ENCODE measurements at places on chromosomes 3 and 15. TPM values are rescaled to one million over a fixed set of nuclear protein-coding genes. Genes with fewer than 3 reads are reported as not detected.

DNA sequence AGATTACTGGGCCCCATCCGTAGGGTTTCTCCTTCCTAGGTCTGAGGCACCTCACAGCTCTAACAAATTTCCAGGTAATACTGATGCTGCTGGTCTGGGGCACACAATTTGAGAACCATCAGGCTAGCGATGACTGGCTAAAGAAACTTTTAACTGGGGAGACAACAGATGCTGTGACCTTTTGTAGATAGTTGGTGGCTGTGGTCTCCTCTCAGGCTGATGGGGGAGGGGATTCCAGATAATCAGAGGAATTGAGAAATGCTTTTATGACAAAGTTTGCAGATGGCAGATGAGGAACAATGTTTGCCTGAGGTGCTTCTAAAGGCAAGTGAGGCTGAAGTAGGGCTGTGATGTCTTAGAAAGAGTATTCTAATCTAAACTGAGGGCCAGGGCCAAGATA, 13.8 kb upstream of the CCR9 start:
- DNase-seq = no peak

DNA sequence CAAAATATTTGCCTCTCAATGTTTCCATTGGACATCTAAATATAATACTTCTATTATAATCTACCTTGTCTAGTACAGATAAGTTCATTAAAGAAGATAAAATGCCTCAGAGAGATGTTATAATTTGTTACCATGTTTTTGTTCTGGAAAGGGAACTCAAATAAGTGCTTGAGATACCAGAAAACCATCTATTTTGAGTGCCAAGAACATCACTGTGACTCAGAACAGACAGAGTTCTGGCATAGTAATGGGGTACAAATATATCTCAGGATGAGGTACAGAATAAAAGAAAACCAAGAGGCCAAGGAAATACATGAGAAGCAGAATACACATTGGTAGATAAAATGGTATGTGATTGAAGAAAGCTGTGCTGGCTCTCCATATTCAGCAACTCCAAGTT, 58.9 kb downstream of the IMPG2 start:
- DNase-seq = no peak

- DNase-seq = no peak
These were observed 17.2 kb downstream of the TSEN2 start for GRCh38 chr3:12501360-12502020.

EXOG gene
- 38.9 TPM for total RNA-seq

DNA sequence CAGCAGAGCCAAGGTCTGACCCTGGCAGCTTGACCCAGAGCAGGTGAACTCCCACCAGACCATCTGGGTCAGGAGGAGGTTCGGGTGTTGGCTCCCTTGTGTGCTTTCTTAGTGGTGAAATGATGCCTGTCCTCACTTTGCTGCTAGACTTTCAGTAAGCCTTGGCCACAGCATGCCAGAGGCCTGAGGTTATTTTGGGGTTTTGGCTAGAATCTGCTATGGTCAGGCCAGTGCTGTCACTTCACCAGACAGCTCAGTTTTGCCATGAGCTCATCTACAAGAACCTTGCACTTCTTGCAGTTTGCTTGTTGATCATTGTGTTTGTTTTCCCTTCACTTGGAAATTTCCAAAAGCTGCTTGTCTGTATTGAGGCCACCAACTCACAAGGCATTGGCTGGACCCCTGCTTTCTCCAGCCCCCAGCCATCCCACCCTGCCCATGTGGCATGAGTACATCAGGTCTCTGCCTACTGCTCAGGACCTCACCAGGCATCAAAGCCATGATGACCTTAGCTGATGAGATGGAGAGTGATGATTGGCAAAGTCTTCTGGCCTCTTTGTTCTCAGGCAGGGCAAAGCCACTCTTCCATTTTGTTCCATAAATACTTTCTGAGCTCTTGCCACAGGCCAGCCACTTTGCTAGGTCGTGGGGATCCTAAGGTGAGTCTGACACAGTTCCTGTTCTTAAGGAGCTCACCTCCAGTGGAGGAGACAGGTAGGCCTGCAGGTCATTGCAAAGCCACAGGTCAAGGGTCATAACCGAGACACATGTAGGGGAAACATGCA, 122.6 kb downstream of the ARNT2 start:
- no peak for DNase-seq

GPR176 gene
- 0.87 TPM for total RNA-seq

PRTG gene
- 1.8 TPM for total RNA-seq

MESP2 gene
- not detected for total RNA-seq

DNA sequence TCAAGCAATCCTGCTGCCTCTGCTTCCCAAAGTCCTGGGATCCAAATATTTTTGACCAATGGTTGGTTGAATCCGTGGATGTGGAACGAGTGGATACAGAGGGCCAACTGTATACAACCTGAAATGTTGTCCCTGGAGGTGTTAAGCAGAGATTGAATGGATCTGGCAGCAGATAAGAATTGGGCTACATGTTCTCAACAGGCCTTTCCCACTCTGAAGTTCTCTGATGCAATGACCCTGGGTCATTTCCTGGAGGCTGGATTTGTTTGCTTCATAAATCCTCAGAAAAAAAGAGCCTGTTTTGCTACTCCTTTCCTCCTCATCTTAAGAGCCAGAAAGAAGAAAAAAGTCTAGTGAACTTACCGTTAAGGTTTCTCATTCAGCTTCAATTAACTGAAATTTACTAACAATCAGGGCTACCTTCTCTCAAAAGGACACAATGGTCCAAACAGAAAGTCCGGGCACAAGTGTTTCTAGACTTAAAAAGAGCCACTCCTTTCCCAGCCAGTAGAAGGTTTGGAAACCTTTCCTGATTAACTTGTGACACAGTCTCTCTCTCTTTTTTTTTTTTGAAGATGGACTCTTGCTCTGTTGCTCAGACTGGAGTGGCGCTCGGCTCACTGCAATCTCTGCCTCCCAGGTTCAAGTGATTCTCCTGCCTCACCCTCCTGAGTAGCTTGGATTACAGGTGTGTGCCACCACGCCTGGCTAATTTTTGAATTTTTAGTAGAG, 6.5 kb downstream of the ARHGEF3 start:
- DNase-seq = no peak

ALDH1L1 gene
- total RNA-seq = 39.7 TPM

GRCh38 chr3:9045371-9045770, 82.1 kb upstream of the RAD18 start:
- no peak for DNase-seq

DNA sequence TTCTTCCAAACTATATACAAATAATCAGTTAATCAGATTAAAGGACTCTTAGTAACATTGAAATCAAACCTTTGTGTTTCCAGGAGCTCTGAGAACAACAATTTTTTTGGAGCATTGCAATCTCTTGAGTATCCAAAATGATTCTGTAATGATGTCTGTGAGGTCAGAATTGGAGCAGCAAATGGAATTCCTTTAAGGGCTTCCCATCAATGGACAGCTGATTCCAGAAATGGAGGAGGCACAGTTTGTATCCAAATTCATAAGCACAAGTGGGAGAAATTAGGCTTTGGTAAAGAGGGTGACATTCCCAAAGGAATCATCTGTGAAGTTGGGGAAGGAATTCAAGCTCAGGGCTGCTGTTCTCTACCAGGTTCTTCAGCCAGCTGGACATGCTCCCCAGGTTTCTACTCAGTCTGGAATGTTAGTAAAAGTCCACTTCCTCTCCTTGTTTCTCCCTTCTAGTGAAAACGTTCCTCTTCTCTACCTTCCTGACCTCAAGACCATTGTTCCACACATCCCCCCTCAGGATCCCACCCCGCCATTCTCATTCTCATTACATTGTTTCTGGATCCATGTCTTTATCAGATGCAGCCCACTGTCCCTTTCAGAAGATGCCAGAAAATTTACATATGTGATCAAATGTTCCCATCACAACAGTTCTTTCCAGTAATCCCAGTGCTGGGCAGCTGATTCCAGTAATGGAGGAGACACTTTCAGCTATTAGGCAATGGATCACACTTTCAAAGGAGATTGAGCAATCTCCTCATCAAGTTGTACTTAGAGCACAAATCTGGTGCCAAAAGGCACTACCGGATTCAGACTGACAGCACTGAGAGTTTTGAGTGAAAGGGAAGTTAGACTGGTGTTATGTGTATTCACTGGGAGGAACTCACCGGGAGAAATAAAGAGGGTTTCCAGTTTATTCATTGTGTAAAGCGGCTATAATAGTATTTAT, 391.3 kb upstream of the TPRG1 start:
- no peak for DNase-seq

DNA sequence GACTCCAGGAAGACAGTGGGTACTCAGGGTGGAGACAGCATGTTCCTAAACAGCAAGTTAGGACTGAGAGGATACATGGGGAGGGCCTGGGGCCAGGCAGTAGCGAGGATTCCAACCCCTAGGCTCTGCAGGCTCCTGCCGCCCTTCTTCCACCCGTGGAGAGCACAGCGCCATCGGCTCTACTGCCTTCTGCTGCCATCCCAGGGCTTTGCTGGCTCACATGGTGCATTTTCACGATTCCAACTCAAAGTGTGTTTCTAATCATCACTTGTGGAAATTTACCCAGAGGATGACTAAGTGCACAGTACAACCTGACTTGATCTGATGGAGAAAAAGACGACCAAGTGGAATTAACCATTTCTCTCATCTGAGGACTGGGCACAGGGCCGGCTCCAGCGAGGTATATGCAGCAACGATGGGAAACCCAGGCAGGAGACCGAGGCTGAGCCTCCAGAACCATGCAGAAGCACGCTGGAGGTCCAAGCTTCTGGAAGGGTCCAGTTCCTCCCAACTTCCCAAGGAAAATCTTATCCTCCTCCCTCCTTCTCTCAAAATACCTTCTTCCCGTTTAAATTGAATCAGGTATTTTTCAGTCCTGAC, 104.6 kb downstream of the LRIG1 start:
- no peak for DNase-seq

CTXND1 gene
- 1.1 TPM for total RNA-seq

GRCh38 chr3:86923071-86923491, 67.9 kb downstream of the VGLL3 start:
- no peak for DNase-seq

FETUB gene
- not detected for total RNA-seq

SNURF gene
- total RNA-seq = 76.6 TPM

DOCK3 gene
- 5.9 TPM for total RNA-seq

ZNF80 gene
- not detected for total RNA-seq

Data from heart right ventricle (tissue), 16 donors.